ENCODE measurements at places on chromosomes 7 and 10.
A peak's percentile ranks its signal among the peaks of the same experiment; 100 is the strongest.

DNA sequence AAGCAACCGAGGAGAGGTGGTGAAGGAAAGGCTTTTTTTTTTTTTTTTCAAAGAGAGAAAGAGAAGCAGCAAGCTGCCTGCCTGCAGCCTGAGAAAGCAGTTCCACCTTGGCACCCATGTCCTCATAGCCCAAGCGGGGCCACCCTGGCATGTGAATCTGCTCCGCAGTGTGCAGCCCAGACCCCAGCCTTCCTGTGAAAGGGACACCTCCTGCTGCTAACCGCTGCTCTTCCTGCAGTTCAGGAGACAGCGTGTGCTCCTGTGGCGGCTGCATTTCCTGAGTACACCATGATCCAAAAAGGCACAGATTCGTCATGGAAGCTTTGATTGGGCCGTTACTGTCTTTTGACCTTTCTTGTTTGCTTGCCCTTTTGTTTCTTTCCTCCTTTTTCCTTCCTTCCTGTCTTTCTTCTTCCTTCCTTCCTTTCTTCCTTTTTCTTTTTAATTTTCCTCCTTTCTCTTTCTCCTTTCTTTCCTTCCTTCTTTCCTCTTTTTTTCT lies 38.1 kb downstream of the IKZF1 start:
- peak; percentile 69 for DNase-seq

GRCh38 chr7:95976369-95977060 lies 204.2 kb downstream of the DYNC1I1 start:
- no peak for DNase-seq

DNA sequence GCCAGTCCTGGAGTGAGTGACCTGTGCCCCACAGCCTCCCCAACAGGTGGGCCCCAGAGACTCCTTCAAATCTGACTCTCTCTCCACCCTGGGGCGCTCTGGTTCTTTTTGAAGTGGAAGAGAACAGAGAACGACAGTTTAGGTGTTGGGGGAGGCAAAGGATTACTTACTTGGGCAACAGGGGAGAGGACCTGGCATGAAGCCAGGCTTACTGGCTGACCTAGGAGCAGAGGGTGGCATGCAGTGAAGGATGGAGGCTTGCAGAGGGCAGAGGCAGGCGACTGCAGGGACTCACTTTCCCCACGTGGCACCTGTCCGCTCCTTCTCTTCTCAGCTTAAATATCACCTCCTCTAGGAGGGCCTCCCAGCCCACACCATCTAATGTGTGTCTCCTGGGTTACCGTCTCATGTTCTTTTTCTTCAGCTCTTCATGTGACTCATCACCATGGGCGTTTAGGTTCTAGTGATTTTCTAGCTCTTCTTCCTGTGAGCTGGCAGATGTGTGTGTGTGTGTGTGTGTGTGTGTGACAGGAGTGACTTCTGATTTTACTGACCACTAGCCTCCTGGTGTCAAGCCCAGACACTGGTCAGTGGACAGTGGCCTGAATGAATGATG lies 15.5 kb downstream of the LZTS2 start:
- peak; percentile 33 for DNase-seq

DNA sequence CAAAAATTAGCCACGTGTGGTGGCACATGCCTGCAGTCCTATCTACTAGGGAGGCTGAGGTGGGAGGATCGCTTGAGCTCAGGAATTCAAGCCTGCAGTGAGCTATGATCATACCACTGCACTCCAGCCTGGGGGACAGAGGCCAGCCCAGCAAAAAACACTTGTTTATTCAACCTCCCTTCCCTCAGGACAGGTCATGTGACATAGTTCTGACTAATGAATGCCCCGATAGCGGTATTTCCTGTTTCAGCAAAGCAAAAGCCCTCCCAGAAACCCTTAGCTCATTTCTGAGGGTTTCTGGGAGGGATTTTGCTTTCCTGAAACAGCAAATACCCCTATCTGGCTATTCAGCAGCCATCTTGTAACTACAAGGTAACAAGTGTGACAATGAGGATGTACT lies 157.1 kb downstream of the GATA3 start:
- no peak for DNase-seq

GRCh38 chr7:23967949-23968599 lies 258.1 kb downstream of the STK31 start:
- DNase-seq, result peak; percentile 44

GRCh38 chr10:121183236-121183635 lies 332.1 kb downstream of the WDR11 start:
- DNase-seq, result no peak

GRCh38 chr7:17651341-17651740 lies 289.0 kb downstream of the SNX13 start:
- DNase-seq, result no peak

DNA sequence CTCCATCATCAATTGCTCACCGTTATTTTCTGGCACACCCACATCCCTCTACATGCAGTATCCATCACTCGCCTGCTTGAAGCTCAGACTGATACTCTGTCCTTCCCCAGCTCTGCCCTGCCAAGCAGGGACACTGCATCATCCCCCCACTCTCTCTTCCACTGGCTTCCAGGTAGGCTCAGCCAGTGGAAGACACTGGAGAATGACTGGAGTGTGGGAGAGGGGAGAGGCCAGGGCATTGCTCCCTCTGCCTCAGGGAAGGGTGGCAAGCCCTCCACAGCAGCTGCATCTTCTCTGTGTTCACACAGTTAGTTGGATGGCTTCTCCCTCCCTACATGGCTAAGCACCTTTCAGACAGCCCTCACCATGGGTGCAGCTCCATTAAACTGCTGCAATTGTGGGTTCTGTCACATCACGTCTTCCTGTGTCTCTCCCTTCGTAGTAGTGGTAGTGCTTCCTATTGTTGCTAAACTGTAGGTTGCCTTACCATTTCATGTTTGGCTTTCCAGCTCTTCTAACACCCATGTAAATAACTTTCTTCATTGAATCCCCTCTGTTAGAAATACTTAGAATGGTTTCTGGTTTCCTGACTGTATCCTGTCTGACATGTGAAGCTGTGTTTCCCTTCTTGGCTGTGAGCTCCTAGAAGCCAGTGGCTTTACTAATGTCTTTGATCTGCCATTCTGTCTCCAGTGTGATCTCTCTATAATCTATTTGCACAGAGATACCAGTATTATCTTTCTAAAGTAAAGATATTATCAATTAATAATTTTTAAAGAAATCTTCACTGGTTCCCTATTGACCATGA lies 483.7 kb upstream of the LRRN3 start:
- DNase-seq, result no peak

DNA sequence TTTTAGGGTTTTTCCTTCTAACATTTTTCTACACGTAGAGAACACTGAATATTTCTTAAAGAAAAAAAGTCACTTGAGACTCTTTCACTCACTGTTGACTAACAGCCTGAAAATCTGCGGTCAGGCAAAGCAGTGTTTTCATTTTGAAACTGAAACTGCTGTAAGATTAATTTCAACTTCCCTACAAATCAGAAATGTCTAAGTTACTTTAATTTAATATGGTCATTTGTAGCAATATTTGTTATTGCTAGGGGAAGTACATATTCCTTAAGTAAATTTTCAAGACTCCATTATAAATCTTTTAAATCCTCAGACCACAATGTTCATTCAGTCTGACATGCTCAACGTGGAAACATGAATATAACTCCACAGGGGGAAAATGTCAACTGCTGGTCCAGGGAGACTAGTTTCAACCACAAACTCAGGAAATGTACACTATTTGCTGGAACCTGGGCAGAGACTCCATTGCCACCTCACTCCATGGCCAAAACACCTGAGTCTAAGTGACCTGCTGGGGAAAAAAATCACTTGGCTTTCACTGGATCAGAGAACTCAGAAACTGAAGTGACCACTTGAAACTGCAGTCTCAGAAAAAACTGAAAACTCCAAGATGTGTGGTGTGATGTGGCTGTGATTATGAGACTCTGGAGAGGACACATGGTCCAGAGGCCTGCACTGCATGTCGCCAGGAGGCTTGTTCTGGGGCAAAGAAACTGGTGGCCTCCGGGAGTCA lies 161.2 kb downstream of the TAX1BP1 start:
- peak; percentile 39 for DNase-seq

DNA sequence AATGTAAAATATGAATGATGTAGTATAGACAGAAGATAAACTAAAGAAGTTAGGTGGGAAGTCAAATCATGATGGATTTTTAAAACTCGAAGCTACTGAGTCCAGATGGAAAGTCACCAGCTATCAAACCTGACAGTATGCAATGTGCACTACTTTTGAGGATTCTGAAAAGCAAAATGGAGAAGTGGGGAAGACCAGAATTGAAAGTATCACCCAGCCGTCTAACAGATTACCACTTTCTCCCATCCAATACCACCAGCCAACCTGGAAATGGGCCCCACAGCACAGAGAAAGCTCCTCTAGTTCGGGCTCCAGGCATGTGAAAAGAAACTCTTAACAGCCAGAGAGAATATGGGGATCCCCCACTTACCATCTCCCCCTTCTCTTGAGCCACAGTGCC lies 67.9 kb upstream of the SRRM3 start:
- DNase-seq, result no peak

DNA sequence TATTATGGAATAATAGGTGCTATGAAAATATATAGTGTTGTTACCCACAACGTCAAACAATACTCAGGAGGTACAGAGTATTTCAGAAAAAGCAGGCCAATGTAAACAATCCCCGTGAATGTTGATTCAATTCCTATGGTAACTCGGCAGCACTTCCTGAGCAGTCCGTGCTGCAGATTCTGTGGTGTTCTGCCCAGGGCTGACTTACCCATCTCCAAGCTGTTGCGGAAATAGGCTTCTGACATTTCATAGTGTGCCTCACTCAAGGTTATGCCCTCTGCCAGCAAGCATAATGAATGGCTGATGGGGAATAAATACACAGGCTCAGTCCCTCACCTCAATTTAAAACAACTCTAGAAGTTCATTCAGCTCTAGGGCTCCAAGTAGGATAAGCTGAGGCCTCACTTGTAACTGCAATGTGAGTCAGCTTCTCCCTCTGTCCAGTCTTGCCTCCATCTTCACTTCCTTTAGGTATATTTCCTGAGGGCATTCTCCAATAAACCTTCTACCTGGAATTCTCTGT lies 177.6 kb downstream of the GNAI1 start:
- DNase-seq, result peak; percentile 6

- DNase-seq, result no peak
Measured at GRCh38 chr10:102401735-102402511, 6.4 kb downstream of the NFKB2 start.

- peak; percentile 57 for DNase-seq
Measured at GRCh38 chr10:114879541-114880158, 58.1 kb downstream of the FHIP2A start.

DNA sequence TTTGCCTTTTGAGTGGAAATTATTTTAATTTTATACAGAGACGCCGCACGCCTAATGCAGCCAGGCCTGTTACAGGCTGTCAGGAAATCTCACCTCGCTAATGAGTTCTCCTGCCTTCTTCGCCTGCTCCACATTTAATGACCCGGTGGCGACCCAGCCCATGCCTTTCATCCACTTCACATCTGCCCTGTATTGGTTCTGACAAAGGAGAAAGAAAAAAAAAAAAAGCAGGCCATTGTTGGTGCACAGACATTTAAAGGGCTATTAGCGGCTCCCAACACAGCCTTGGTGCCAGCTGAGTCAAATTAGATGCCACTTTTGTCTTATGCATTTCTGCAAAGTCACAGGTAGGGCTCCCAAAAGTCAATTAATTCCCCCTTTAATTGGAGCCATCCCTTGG lies 43.3 kb downstream of the NRAP start:
- DNase-seq, result no peak

GRCh38 chr10:98886686-98887085 lies 349.0 kb downstream of the HPSE2 start:
- no peak for DNase-seq

- DNase-seq, result no peak
Measured at GRCh38 chr7:149007611-149008010, 20.7 kb downstream of the PDIA4 start.

- no peak for DNase-seq
Measured at GRCh38 chr10:113047151-113047550, 97.1 kb downstream of the TCF7L2 start.

GRCh38 chr10:80582286-80582960 lies 44.7 kb downstream of the SH2D4B start:
- DNase-seq, result no peak

DNA sequence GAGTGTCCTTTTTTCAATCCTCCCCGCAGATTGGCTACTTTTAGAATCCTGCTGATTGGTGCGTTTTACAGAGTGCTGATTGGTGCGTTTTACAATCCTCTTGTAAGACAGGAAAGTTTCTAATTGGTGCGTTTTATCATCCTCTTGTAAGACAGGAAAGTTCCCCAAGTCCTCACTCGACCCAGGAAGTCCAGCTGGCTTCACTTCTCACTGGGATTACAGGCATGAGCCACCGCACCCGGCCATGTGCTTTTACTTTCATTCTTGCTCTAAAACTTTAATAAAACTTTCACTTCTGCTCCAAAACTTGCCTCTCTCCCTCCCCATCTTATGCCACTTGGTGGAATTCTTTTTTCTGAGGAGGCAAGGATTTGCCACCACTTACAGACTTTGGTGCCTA lies 17.0 kb upstream of the WAPL start:
- no peak for DNase-seq

- no peak for DNase-seq
Measured at GRCh38 chr10:29627201-29628132, 7.3 kb downstream of the SVIL start.

- DNase-seq, result no peak
Measured at GRCh38 chr7:158128572-158128971, 459.1 kb downstream of the PTPRN2 start.

- DNase-seq, result no peak
Measured at GRCh38 chr7:95263785-95264362, 60.5 kb downstream of the PON1 start.

GRCh38 chr10:17476073-17476472 lies 21.7 kb upstream of the ST8SIA6 start:
- DNase-seq, result no peak

GRCh38 chr7:143484119-143484518 lies 6.4 kb downstream of the TAS2R41 start:
- no peak for DNase-seq

DNA sequence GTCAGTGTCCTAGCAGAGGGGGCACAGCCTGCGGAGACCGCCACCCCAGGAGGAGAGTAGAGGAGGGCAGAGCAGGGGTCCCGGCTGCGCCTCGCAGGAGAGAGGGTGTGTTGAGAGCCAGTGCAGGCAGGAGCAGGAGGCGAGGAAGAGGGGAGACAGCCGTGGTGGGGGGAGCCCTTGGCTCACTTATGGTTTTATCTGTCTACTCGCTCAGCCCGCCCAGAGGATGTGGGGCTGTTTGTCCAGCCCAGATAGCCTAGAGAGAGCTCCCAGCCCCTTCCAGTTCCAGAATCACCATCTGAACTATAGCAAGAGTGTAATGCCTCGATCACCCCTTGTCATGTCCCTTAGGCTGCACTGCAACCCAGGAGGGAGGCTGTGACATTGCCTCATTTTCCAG lies 26.6 kb downstream of the SLC29A3 start:
- DNase-seq, result no peak

DNA sequence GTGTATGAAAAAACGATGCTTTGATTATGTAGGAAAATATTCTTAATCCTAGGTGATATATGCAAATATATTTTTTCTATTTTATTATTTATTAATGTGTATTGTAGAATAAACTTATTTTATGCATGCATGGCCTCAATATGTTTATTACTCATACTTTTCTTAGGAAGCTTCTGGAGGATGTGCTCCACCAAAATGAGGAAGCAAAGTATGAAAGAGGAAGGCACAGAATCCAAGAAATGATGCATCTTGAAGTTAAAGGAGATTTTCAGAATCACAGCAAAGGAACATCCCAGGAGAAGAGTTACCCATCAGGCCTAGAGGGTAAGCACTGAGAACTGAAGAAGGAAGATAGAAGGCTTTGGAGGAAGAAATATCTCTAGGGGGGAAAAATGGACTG lies 35.0 kb upstream of the MRPS16 start:
- no peak for DNase-seq
